ENCODE measurements at places on chromosomes 16 and 17.

GRCh38 chr17:55649957-55650597 is 72.6 kb downstream of the TMEM100 start:
- DNase-seq, result no peak

DNA sequence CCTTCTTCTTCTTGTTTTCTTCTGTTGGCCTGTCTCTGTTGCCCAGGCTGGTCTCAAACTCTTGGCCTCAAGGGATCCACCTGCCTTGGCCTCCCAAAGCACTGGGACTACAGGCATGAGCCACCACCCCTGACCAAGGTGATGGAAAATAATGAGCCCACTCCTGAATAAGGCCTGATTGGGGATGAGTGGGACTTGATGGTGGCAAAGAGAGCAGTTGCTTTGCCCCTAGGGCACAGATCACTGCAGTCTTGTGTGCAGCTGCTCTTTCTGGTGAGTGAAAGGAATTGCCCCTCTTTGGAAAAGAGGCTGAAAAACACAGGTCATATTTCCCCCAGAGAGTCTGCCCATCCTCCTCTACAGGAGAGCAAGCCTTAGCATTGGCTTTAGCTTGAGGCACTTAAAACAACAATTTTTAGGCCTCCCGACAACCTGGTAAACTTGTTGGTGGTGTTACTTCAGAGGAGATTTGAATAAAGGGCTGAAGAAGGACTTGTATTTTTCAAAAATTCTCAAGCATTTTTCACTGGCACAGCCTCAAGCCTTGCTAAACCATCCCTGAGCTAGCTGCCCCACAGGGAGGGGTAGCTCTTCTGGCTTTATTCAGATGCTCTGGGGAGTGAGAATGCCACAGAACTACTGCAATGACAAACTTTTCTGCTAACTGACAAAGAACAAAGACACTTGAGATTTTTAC is 6.1 kb upstream of the PDP2 start:
- no peak for DNase-seq

DNA sequence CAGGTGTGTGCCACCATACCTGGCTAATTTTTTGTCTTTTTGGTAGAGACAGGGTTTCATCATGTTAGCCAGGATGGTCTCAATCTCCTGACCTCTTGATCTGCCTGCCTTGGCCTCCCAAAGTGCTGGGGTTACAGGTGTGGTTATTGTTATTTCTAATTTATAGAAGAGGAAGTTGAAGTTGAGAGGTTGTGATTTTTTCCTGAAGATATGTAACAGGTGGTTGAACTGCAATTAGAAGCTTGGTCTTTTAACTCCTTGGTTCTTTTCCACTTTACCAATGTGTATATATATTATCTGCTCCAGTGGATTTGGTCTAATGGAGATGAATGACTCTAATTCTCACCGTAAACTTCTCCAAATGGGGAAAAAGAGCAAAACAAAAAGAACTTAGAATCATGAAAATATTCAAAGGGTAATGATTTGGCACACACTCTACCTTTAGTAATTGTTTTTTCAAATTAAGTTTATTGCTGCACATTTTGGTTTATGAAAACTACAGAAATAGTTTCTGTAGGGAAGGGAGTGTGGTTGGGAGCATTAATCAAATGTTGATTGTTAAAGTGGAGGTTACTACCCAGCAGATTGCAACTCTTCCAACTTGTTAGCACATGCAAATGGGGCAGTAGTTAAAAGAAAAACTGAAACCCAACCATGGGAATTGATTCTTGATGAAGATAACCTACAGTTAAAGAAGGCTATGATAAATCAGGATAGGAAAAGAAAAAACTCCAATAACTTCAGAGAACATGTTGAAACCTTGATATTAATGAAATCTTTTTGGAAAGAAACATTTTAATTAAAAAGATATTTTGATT is 1.8 kb upstream of the KRT10 start:
- no peak for DNase-seq

- no peak for DNase-seq
Observed at GRCh38 chr16:7650431-7650830, 317.8 kb downstream of the RBFOX1 start.

DNA sequence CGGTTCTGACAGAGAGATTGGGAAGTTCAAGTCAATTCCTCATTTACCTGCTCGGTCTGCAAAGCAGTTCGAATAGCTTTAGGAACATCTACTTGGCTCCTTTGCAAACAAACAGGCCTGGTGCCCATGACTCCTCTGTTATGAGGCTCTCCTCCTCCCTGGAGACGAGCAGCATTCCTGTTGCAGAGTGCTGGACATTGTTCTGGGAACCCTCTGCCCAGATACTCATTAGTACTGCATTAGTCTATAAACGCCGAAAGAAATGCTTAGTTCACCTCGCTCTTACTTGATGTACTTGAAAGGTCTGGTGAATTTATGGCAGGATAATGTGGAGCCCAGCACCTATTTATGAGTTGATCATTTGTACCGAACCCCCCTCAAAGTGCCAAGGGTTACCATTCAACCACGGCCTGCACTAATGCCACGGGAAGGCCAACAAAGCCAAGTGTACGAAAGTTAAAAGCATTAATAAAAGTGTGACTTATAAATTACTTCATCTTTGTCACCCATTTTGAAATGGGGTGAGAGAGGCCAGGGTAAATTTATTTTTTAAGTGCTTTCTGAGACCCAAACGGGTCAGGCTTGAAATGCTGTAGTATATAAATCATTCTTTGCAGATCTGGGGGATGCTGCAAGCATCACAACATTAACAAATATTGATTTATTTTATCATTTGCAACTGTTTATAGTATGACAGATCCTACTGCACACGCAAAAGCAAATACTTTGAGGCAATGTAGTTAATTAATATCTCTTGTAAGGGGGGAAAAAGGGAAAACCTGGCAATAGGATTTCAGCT is 478.9 kb upstream of the PSMD7 start:
- DNase-seq, result no peak

GRCh38 chr16:81366316-81366932 is 51.7 kb downstream of the GAN start:
- no peak for DNase-seq

DNA sequence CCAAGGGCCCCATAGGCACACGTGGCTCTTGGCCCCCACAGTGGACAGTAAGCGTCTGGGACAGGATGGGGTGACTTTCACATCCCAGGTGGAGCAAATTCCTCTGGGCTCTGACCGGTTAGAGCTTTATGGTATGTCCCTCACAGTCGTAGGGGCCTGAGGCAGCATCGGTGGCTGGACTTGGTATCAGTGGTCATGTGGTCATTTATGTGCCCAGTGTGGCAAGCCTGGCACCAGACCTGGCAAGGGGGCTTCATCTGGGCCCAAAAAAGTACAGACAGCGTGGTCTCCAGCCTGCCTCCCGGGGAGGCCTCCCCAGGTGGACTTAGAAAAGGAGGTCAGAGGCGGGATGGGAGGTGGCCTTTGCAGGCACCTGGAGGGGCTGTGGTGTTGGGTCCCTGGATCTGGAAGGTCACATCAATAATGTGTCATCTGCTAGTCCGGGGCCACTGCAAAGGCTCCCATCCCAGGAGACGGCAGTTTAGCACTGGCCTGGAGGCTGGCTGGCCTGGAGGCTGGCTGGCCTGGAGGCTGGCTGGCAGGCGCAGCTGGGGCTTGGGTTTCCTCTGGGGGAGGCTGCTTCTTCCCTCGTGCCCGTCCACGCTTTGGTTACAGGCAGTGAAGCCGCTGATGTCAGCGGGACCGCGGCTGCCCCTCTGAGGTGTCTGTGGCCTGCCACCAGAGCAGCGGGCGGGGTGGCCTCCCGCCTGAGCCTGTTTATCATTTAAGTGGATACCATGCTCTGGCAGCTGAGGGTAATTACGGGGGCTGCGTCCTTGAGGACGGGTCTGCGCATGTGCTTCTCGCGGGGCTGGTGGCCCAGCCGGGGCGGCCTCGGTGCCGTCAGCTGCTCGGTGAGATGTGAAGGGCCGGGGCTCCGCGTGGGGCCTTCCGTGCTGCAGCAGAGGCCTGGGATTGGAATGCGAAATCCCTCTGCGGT is 20.7 kb upstream of the CBX4 start:
- no peak for DNase-seq
